ENCODE measurements at places on chromosomes 2 and 18.

DNA sequence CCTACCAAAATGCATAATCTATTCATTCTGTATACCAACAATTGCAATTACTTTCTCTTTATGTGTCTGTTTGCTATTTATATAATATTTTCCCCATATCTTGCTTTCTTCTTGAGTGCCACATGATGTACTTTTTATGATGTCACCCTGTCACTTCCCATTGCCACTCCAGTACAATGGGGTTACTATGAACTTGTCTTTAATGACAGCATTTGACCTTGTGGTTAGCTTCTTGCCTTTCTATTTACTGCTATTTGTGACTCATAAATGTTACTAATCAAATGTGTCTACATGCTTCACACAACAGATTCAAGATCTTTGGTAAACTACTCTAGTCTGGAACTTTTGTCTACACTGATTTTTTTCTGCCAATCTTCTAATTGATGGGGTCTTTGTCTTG lies 486.3 kb downstream of the NR4A2 start:
- no peak for DNase-seq

DNA sequence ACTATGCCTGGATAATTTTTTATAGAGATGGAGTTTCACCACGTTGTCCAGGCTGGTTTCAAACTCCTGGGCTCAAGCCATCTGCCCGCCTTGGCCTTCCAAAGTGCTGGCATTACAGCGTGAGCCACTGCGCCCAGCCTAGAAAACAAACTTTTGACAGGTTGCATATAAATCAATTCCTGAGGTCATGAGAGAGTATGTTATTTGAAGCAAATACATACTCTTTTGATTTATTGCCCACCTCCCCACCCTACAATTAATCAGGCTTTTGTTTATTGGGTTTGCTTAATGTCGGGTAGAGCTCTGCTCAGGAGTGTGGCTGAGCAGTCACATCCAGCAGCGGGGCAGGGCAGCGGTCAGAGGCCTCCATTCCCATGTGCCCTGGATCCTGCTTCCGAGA lies 37.9 kb upstream of the ASB1 start:
- DNase-seq: no peak

GRCh38 chr2:181395851-181396250 lies 61.3 kb upstream of the ITGA4 start:
- DNase-seq: no peak

GRCh38 chr2:46487667-46488335 lies 8.4 kb downstream of the TMEM247 start:
- no peak for DNase-seq

DNA sequence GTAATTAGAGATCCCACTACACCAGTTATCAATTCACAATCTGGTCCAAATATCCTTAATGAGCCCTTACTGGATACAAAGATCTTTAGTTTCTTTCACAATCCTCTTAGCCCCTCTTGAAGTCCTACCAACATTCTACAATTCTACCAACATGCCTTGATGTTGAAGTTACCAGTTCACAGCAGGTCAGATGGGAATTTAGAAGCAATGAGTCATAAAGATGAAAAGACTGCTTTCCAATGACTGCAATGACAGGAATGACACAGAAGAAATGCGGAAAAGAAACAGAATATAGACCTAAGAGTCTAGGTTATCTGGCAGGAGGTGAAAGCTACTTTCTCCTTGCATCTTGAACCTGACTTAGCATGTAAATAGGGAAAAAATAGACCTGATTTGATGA lies 24.5 kb downstream of the RTTN start:
- DNase-seq: no peak

DNA sequence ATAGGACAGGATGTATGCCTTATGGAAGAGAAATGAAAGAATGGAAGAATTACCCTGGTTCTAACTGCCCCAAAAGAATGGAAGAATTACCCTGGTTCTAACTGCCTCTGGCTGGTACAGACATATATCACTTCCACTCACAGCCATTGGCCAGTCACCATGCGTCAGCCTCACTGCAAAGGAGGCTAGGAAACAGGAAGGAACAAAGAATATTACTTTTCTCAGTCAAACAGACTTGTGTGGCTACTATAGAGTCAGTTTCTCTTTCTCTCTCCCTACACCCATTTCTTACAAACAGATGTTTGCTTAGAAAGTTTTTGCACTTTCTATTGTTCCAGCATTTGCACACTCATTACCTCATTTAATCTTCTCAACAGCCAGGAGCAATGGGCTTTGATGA lies 1111.1 kb upstream of the KLHL29 start:
- no peak for DNase-seq

GRCh38 chr2:104836265-104836664 lies 17.6 kb upstream of the POU3F3 start:
- DNase-seq: no peak

GRCh38 chr2:62194558-62195420 lies 1.1 kb upstream of the B3GNT2 start:
- DNase-seq: no peak

GRCh38 chr18:41798879-41799278 lies 156.2 kb upstream of the PIK3C3 start:
- DNase-seq: no peak

GRCh38 chr2:22878121-22878520 lies 506.9 kb upstream of the KLHL29 start:
- DNase-seq: no peak

GRCh38 chr18:62335494-62335893 lies 10.4 kb downstream of the TNFRSF11A start:
- DNase-seq: no peak

DNA sequence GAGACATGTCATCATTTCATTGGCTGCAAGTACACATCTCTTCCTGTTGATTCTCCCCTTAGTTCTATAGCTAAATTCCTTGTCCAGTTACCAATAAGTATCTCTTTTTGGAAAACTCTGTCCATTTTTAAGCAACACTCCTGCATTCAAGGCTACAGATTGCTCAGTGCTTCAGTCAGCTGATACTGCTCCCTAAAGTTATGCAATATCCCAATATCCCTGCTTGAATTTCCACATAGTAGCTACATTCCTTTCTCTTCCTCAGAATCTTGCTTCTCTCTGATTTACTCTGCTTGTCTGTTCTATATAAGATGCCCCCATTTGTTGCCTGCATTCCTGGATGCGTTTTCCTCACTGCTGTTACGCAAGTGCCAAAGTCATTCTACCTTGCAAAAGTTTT lies 109.8 kb downstream of the PARD3B start:
- DNase-seq: no peak

DNA sequence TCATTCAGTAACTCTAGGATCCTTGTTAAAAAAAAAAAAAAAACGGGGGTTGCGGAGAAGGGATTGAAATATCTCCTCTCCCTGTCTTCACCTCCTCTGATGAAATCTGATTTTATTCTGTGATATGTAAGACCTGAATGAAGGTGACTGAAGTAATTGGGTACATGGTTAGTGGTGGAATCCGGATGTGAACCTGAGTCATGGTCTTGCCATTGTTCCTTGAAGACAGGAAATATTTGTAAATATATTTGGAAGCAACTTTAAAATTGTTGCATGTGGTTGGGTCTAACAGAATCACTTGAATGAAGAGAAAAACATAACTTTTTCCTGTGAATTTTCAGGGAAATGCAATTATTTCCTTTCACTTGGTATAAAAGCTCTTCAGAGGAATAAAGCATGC lies 3.0 kb upstream of the IL1A start:
- DNase-seq: no peak

DNA sequence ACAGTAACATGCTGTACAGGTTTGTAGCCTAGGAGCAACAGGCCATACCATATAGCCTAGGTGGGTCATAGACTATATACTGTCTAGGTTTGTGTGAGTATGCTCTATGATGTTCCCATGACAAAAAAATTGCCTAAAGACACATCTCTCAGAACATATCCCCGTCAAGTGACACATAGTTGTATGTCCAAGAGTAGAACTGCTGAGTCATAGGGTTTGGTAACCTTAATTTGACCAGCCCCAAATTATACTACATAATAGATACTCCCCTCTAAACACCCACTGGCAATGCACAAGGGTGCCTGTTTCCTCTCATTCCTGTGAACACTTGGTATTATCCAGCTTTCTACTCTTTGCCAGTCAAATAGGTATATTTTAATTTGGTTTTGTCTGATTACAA lies 161.6 kb downstream of the LCLAT1 start:
- DNase-seq: no peak

- no peak for DNase-seq
These were observed 33.2 kb downstream of the ZNF236 start for GRCh38 chr18:76855594-76855993.

GRCh38 chr18:70659036-70659925 lies 370.4 kb downstream of the SOCS6 start:
- no peak for DNase-seq

- peak; percentile 5 for DNase-seq
These were observed 23.7 kb downstream of the FAM178B start for GRCh38 chr2:96962567-96963203.

DNA sequence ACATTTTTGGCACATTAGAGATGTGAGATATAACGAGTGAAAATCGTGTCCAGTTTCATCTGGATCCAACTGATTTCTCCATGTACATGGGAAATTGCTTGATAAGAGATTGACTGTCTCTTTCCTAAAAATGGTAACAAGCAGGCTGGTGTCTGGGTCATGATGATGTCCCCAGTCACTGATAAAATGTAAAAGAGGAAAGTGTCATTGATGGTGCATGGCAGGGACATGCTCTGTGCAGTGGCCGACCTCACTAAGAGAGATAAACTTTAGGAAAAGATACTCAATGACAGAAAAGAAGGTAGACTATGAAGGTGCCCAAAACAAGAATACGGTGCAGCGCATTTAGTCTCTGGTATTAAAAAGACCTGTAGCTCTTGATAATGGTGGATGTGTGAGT lies 1517.5 kb downstream of the RPIA start:
- DNase-seq: no peak

Data from D341Med (cell line).